GM23338 (cell line): ENCODE measurements at places on chromosomes 7 and 10. TPM values are rescaled to one million over a fixed set of nuclear protein-coding genes. Genes with fewer than 3 reads are reported as not detected.

DNA sequence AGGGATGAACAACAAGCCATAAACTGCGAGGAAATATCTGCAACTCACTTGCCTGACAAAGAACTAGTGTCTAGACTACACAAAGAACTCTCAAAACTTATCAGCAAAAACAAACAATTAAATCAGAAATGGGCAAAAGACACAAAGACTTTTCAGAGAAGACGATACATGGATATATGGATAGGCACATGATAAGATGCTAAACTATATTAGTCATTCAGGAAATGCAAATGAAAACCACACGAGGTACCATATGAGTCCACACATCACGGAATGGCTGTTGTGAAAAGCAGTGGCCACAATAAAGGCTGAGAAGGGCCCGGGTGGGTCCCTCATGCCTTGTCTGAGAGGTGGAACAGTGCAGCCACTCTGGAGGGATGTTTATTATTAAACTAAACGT, 267.8 kb downstream of the WDR37 start:
- DNase-seq, result no peak

DNA sequence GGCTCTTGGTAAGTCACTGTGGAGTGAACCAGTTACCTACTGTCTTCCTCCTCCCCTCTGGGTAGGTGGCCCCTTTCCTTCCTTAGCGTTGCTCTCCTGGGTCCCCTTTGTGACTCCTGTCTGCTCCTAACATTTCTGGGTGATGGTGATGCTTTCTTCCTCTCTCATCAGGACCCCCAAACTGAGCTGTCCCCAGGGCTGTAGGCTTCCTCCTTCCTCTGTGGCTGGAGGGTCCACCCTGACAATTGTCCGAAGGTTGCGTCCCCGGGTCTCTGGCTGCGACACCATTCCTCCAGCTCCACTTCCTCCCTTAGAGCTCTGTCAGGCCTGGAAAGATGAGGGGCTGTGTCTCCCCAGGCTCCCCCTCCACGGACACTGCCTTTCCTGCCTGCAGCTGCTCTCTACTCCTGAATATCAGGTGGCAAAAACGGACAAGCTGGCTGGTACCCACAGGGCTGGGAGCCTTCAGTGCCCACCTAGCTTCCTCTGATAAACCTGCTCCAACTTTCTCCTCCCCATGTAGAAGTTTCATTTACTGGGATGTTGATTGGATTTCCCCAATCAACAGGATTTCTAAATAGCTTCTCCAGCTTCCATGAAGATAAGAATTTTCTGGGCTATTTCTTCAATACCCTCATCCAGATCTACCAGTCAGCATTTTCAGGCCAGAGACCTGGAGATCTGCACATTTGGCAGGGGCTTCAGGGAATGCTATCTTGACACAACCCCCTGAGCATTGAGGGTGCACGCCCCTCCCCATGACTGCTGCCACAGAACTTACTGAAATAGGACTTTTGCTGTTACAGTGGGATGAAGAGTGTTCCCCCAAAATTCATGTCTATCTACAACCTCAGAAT, 506.5 kb downstream of the TCERG1L start:
- no peak for DNase-seq

DNA sequence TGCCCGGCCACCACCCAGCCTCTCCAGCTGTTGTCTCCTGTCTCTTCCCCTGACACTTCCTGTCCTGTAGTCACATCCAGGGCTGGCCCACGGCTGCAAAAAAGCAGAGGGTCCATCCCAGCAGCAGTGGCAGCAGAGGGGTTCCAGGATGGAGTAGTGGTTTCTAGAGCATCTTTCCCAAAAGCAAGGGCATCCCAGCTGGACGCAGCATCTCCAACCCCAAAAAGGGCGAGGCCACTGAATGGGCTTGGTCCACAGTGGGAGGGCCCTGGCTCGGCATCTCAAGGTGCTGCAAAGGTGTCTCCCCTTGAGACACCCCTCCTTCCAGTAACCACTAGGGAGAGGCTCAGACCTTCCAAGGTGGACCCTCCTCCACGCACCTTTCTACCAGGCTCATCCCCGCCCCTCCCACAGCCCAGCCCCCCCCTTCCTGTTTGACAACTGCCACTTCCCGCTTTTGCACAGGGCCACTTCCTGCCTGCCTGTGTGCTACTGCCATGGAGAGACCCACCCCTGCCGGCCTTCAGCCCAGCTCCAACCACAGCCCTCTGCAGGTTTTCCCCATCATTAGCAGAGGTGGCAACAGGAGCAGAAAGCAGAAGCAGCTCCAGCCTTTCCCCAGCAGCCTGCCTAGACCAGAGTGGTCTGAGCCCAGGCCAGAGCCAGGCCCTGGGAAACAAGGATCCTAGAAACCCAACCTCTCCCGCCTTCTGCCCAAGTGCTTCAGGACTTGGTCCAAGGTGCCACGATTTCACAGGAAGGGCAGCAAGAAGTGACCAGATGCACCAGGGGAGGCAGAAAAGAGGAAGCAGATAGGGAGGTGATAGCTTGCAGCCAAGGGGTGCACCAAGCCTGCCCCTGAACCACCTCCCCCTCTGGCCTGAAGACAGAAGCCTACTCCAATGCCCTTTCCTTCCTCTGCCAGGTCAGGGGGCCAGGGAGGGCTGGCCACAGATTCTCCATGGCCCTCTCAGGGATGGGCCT, 8.6 kb downstream of the CAMK2G start:
- no peak for DNase-seq

DNA sequence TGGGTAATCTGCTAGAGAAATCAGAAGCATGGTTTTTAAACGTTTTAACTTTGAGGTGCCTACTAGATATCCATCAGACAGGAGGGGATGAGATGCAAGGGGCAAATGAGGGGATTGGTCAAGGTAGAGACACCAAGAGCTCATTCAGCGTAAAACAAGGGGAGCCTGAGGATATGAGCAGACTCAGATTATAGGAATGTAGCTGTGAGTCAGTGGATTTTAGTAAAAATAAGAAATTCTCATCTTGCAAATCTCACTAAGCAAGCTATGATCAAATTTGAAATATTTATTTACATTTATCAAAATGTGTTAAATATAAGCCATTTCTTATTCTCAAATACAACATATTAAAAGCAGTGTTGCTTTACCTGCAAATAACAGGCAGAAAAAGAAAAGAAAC, 21.4 kb upstream of the TFEC start:
- no peak for DNase-seq

- peak; percentile 4 for DNase-seq
Observed at GRCh38 chr7:146635205-146636032, 518.8 kb downstream of the CNTNAP2 start.

The KEL gene
- 3.6 TPM in 1 of 2 replicates, not detected in the other for total RNA-seq

The EN2 gene
- not detected in 2 replicates for total RNA-seq
